ENCODE measurements at places on chromosomes 13 and 19.

- DNase-seq, result no peak
These were observed 1.3 kb upstream of the ZNF30 start for GRCh38 chr19:34925278-34925855.

GRCh38 chr19:1904860-1905109, 414 bp upstream of the ADAT3 start:
- DNase-seq, result no peak

DNA sequence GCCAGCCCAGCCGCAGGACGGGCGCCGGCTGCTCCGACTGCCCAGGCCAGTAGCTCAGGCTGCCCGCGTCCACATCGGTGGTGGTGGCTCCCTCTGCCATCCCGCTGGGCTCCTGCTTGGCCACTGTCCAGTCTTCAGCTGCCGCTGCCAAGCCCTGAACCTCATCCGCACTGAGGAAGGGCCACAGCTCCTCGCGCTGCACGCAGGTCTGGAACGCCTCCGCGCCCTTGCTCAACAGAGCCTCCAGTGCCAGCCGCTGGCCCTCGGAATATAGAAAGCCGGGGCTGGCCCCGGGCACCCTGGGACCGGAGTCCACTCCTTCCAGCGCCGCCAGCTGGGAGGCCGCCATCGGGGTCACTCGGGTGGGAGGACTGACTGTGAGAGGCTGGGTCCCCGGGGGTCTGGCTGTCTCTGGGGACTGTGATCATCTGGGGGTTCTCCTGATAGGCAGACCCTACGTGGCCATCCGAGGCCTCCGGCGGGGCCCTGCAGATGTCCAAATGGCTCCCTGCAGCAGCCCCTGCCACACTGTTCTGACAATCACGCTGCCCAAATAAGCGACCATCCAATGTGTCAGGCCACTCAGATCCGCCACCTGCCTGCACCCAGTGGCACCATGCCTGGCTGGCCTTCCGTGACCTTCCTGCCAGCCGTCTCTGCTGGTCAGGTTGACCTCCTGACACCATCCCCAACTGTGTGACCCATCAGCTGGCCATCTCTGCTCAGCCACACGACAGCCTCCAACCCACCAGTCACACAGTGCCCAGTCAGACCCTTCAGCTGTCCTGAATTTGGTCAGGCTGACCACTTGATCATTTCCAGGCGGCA, 1.6 kb downstream of the FAM83E start:
- DNase-seq, result no peak

- no peak for DNase-seq
These were observed 103.2 kb downstream of the LMO7 start for GRCh38 chr13:75739244-75739868.

DNA sequence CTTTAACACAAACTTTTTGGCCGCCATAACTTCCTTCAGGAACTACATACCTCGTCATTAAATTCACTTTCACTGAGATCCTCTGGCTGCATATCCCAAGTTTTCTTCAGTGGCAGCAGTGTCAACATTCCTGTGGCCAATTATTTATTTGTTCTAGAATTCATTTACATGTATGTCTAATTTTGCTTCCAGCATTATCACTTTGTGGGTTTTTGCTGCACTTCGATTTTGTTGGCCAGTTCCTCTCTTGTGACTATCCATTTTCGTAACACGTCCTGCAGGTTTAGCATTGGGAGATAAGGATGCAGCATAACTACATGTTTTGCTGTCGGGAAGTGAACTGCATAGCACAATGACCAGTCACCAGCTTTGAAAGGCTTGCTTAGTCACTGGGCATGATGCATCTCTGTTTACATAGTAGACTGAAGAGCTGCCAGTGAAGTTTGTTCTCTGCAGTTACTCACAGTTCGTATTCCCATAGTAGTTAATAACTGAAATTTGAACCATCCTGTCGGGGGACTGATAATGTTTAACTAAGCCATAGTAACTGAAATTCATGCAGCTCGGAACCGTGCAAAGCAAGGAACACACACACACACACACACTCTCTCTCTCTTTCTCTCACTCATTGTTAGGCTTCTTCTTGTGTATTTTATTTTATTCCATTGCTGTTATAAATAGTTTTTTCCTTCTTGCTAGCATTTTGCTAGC, 28.3 kb downstream of the ZNF507 start:
- peak; percentile 2 for DNase-seq

DNA sequence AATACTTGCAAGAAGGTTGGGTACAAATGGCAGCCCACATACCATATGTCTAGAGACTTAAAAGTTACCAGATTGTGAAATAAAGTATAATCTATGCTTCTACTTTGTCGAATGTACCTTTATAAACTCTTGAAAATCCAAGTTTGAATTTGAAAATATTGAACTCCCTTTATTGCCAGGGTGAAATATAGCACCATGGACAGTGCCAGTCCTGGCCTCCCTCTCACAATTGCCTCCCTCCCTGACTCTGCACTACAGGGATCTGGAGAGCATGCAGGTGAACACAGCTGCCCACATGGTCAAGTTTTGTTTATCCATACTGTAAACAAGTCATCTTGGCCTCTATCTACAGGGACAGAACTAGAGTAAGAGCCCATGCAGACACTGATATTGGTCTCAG, 394.1 kb upstream of the SLITRK6 start:
- no peak for DNase-seq

DNA sequence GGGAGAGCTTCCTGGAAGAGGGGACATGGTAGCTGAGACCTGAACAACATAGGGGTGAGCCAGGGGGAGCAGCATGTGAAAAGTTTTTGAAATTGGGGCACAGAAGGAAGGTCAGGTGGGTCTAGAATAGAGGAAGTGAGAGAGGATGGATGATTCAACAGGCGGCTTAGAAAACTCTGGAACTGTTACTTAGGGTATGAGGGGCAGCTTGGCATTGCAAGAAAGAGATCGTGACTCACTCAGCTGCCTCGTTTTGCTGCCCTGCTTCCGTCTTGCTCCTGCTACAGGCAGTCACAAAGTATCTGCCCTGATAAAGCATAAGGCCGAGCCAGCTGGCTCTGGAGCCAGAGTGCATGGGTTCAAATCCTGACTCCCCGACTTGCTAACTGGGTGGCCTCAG, 1.3 kb upstream of the CEACAM20 start:
- no peak for DNase-seq

- DNase-seq, result no peak
These were observed 1171.8 kb downstream of the DIAPH3 start for GRCh38 chr13:58991826-58992477.

DNA sequence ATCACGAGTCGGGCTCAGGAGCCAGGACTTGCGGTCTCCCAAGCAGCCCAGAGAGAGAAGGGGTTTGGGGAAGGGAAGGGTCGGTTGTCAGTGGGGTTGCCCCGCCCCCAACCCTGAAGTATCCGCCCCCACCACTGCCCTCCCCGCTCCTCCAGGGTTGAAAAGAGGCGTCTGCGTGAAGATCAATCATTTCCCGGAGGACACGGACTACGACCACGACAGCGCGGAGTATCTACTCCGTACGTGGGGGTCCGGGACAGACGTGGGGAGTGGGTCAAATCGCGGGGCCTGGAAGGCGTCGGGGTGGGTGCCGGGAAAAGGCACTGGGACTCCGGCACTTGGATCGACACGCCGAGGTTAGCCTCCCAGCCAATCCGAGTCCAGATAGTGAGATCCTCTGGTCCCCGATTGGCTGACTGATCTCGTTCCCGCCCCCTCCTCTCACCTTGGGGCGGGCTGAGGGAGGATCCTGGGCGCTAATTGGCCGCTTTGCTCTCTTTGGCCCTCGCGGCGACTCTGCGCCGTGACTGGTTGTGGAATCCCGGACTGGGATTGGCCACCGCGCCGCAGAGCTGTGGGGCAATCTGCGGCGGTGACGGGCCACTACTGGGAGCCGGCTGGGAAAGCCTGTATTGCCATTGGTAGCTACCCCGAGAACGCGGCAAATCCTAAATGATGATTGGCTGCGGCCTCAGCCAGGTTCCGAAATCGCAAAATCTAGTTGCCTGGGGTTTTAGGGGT, 13.3 kb upstream of the CACNG6 start:
- no peak for DNase-seq

DNA sequence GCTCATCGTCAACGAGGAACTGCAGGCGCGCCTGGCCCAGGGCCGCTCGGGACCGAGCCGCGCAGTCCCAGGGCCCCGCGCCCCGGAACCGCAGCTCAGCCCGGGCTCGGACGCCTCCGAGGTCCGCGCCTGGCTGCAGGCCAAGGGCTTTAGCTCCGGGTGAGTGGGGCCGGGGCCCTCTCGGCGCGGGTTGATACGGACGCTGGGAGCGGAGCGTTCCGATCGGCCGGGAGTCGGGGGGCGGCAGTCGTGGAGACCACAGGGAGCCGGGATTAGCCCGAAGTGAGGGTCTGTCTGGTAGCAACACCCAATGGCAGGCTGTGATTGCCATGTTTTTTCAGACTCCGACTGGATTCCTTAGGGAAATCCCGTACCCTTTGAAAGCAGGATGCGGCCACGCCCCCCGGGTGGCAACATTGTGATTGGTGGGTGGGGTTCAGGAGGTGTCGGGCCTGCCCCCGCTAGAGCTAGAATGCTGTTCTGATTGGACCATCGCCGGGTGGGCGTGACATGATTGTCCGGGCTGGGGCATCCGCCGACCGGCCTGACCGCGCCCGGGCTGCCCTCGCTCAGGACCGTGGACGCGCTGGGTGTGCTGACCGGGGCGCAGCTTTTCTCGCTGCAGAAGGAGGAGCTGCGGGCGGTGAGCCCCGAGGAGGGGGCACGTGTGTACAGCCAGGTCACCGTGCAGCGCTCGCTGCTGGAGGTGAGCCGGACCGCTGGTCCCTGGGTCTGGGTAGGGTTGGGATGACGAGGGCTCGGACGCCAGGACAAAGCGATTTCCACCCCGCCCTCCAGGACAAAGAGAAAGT, 11.3 kb downstream of the EPS8L1 start:
- no peak for DNase-seq

DNA sequence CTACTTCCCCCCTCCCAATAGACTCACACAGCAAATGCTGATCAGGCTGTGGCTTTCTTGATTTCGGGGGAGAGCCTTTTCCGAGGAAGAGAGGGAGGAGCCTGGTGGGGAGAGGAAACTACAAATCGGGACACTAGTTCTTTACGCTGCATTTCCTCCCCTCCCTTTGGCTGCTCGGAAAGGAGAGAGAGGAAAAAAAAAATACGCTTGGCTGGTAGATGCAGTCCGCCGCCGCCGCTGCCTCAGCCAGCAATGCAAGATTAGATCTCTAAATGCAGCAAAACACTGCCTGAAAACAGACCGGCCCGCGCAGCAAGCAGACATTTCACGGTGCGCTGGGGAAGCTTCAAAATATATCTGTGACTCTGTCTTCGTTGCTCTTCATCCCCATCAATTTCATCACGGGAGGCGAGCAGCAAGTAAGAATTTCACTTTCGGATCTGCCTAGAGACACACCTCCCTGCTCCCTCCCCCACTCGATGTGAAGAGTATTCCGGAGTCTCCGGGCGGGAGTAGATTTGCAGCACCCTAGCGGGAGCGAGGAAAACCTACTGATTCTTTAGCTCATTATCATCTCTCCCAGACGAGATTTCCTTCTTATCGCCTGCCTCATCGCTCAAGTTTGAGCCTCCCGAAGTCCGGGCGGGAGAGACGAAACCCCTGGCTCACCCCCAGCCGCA, at the start of gene PCDH17:
TSS of gene PCDH17 (plus strand) at position 149 of the 680 bp plus-strand sequence. CDS start 803 bp downstream, outside the sequence.
- no peak for DNase-seq

DNA sequence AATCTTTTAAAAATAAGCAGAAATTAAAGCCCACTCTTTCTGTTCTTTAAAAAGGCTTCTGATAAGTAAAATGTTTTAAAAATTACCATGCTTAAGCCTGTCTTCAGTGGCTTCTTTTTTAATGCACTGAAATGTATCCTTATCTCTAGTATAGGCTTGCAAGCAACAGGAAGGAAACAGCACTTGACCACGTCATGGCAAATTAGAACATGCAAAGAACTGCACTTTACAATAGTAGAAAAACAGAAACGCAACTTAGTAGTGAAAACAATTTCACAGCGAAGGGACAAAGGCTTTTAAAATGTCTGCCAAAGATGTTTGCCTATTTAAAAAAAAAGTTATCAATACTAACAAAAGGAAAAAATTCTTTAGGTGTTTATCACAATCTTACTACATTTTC, 36.3 kb downstream of the ELF1 start:
- DNase-seq, result no peak

DNA sequence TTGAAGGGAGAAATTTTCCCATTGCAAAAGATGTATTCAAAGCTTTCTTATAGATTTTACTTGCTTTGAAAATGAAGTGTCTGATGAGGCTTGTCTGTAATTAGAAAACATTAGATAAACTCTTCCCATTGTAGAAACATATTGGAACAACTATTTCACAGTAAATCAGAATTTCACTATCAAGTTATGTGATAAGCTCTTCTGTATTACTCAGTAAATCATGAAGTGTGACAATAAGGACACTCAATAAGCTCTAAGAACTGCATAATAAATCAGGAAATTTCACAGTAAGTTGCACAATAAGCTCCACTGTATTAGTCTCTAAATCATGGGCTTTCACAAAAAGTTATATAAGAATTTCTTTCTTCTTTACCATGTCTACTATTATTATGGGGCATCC, 1546.6 kb downstream of the SLITRK5 start:
- no peak for DNase-seq

DNA sequence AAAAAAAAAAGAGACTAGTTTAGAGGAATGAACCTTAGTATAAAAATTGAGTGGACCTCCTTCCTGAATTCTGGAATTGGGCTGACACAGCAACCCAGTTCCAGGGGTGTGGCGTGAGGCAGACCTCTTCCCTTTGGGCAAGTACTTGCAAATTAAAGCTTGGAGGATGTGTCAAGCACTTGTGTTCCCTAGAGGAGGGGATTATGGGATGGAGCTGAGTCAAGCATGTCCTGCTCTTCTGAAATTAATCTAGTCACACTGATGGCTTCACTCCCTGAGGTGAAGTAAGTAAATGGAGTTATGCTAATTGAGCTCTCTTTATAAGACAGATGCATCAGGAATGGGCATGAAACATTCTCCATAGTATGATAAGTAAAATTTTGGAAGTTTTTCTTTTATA, 107.7 kb upstream of the HTR2A start:
- no peak for DNase-seq

DNA sequence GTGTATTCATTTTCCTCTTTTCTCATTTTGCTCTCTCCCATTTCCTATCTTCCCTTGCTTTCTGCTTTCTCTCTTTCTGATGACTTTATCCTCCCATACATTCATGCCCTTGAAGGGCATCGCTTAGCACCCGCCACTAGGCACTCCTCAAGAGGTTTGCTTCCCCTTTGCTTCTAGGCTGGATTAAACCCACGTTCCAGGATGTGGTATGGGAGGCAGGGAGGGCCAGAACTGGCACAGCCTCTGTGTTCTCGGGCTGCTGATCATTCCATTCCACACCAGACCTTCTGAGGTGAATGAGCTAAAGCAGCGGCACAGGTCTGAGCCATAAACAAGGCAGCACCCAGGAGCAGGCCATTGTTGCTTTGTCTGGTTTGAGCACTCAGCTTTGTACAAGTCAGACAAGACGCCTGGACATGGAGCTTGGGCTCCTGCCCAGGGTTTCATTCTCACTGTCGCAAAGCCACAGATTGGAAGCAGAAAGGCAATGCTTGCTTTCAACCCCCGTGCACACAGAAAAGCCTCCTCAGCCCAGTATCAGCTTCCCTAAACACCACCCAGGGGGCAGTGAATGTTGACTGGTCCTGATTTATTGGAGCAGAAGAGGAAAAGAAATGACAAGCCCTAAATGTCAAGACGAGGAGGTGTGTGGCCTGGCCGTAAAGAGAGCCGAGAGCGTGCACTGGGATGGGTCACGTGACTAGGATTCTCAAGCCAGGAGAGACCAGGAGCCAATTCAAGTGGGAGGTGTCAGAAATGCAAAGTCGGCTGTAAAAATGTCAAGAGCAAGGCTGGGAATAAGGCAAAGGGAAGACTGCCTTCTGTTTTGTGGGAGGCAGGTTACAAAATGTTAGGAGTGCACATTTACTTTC, 218.0 kb upstream of the SERP2 start:
- DNase-seq, result peak; percentile 36

GRCh38 chr13:33846303-33847062, 28.5 kb downstream of the RFC3 start:
- DNase-seq, result no peak
